Stimulated activated CD8-positive, alpha-beta memory T cell treated with anti-CD3 and anti-CD28 coated beads, Interleukin-4, amount 100 ng/mL, for 4 hours (primary cell): ENCODE measurements at places on chromosomes 4 and X.

DNA sequence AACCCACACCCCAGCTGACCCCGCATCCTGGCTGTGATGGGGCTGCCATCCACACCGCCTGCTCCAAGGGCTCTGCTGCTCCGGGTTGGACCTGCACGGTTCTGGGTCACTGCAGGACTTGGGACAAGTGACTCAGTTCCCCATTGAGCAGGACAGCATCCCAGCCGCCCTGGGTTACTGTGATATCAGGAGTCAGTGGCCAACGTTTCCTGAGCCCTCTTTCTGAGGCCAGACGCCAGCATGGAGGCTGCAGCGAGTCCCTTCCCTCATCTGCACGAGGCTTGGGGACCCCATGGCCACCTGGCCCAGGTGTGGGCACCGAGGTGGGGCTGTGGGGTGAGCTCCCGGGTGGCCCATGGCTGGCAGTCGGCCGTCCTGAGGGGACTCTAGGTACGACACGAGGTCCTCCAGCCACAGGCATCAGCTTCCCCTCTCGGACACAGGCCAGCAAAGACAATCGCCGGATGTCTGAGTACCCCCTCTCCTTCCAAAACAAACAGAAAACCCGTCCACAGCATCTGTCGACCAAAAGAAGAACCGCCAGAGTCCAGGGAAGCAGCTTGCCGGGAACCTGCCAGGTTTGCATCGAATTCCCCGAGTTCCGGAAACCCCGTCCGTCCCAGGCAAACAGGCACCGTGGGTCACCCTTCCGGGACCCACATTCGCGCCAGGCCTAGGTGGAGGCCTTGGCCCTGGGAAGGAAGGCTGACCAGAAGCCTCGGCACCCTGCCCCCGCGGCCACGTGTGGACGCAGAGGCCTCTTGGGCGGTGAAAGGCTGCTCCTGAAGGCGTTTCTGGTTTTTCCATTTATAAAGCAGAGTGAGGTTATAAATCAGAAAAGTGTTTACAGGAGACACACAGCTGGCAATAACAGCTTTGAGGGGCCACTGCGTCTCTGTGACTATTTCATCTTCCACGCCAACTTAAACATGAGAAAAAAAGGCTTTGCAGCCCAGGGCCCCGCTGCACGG is 136.0 kb downstream of the FAM53A start:
- DNase-seq = no peak

- DNase-seq = no peak
Observed at GRCh38 chrX:109812236-109812635, 79.2 kb upstream of the ACSL4 start.

GRCh38 chr4:56004235-56004634 is 55.5 kb downstream of the CEP135 start:
- no peak for DNase-seq

- no peak for DNase-seq
Observed at GRCh38 chr4:24568425-24568824, 15.9 kb downstream of the DHX15 start.

GRCh38 chrX:38675856-38676255 is 114.5 kb downstream of the TSPAN7 start:
- DNase-seq = no peak

- DNase-seq = no peak
Observed at GRCh38 chr4:123343400-123344041, 53.1 kb upstream of the SPRY1 start.

DNA sequence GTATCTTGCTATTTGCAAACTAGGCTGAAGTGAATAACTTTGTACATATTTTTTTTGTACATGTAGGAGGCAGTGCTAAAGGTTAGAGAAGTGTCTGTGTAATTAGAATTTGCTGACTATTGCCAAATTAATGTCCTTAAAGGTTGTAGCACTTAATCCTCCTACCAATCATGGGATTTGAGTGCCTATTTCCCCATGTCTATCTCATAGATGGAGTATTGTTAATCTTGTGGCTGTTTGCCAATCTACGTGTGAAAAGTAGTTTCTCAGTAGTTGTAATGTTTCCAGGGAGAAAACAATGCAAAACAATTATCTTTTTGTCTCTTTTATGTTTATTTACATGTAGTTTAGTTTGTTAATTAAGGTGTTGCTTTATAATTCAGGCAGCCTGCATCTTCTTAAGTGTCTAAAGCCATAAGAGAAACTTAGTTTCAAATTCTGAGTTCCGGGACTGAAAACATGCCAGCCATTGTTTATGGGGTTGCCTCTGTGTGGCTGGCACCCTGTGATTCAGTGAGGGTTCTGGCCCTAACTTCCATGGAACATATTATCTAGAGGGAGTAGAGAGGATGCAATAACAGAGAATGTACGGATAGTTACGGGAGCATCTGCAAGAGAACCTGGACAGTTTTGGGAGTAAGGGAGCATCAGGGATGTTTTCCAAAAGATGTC is 142.4 kb downstream of the KLHL8 start:
- DNase-seq = no peak

- no peak for DNase-seq
Observed at GRCh38 chrX:151773434-151773833, 38.9 kb downstream of the CNGA2 start.

DNA sequence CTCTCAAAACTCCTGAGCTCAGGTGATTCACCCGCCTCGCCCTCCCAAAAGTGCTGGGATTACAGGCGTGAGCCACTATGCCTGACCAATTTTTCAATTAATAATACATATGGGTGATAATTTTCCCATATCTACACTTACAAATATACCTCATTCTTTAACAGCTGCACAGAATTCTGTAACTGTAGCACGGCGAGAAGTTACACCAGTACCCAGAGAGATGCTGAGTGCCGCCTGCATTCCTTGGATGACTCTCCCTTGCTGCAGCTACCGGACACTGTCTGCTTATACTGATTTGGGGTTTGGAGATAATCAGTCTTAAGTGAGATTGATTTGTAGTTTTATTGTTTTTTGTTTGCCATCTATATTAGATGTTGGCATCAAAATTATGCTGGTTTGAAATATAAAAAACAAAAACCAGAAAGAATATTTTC is 5.8 kb downstream of the TIFA start:
- DNase-seq = no peak

- no peak for DNase-seq
Observed at GRCh38 chr4:10983268-10983667, 298.7 kb upstream of the CLNK start.

GRCh38 chrX:68203646-68204045 is 229.6 kb downstream of the OPHN1 start:
- DNase-seq = no peak

DNA sequence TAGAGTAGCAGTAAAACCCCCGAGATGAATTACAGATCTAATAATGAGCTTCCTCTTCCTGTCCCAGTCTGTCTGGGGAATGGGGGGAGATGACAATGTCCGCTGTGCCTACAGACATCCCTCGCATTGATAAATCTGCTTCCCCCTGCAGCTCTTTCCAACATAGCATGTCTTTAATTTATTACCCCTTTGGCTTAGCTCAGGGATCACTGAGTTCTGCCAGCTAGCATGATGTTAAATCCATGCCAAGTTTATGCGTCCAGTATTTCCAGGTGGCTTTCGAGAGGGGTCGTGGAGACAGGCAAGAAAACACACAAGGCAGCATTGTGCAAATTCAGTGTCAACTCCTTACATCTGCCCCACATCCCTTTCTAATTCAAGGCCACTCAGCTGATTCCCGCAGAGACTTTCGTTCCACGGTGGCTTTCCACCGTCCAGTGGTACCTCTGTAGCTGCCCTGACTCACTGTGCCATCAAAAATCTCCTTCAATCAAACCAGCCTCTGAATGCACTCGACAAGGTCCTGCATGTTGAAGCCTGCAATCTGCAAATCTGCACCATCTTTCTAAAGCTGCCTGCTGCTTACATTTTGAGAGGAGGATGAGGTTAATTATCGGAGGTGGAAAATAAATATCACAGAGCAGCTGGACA is 75.1 kb downstream of the MXRA5 start:
- no peak for DNase-seq

- DNase-seq = no peak
Observed at GRCh38 chr4:101813604-101814003, 23.1 kb downstream of the BANK1 start.

- no peak for DNase-seq
Observed at GRCh38 chr4:152316969-152317368, 218.9 kb downstream of the FBXW7 start.

DNA sequence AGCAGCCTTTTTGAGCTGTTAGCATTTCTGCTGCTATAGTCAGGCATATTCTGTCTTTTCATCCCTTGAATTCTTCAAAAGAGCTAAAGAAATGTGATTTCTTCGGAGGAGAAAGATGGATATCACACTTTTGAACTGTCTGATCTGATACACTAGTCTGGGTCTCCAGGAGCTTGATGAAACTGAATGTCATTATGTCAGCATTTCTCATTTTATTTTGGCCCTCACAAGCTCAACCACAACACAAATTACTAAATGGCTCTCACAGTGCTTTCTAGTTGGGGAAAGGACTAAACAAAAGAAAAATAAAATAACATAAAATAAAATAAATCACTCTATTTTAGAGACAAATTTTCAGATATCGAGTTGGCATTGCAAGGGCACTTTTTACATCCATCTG is 655.3 kb upstream of the SPANXN1 start:
- no peak for DNase-seq

- DNase-seq = no peak
Observed at GRCh38 chr4:125244848-125245450, 69.8 kb upstream of the FAT4 start.

- DNase-seq = peak; percentile 44
Observed at GRCh38 chr4:56908206-56909085, 746 bp downstream of the REST start.

- no peak for DNase-seq
Observed at GRCh38 chrX:12234534-12235329, 96.5 kb downstream of the FRMPD4 start.

DNA sequence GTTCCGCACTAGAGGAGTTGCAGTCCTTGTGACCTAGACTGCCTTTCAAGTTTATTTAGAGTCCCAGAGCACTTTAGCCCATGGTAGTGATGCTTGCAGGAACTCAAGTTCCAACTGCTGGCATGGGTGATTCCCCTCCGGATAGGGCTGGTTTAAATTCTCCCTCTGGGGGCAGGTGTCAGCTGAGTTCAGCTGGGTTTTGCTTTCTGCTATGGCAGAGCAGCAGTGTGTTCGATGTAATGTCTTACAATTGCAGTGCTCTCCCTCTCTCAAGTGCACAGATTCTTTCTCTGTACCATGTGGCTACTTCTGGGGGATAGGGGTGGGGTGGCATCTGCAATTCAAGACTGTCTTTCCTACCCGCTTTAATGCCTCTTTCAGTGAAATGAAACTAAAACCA is 164.8 kb upstream of the ZIC3 start:
- no peak for DNase-seq

DNA sequence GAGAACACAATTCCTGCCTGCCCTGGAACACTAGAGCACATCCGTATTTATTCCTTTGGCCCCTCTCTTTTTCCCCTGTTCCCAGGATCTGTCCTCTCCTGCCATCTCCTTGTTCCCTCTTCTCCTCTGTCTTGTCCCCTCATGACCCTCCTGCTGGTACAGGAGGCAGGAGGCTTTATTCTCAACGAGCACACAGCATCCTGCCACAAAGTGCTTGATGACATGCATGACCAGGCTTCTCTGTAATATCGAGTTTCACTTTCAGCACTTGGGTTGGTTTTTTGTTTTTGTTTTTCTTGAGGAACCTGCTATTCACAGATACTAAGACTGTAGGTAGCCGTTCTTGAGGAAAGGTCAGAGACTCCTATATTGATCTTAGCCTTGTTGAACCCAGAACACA is 35.3 kb downstream of the NALF2 start:
- DNase-seq = no peak

- DNase-seq = no peak
Observed at GRCh38 chrX:99117011-99117410, 1293.1 kb downstream of the PCDH19 start.

DNA sequence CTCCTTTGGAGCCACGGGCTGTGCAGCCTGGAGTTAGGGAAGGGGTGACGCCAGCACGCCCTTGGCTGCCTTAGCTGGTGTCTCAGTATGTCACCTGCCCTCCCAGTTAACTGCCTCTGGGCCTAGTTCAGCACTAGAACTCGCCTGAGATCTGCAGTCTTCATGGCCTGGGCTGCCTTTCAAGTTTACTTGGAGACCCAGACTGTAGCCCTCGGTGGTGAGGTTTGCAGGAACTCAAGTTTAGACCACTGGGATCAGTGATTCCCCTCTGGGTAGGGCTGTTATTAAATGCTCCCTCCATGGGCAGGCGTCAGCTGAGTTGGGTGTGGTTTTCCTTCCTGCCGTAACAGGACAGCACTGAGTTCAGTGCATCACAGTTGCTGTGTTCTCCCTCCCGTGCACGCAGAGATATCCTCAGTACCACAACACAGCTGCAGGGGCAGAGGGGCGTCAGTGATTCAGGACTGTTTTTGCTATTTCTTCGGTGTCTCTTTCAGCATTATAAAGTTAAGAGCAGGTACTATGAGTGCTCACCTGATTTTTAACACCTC is 30.5 kb downstream of the PLAC8 start:
- no peak for DNase-seq

DNA sequence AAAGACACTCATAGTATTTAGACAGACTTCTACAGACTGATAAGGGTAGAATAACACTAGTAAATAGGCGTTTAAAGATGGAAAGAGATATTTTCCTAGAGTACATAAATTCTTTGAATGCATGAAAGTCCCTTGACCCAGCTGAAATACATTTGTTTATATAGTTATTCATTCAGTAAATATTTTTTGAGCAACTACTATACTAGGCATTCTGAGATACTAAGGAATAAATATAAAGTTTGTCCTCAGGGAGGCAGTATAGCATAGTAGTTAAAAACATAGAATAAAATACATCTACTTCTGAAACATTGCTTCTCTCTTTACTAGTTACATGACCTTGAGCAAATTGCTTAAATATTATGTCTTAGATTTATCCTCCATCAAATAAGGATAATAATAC is 27.4 kb downstream of the HMGN5 start:
- DNase-seq = no peak

- no peak for DNase-seq
Observed at GRCh38 chrX:97398030-97398551, 514.4 kb downstream of the RPA4 start.

- no peak for DNase-seq
Observed at GRCh38 chr4:80963051-80963450, 67.5 kb upstream of the BMP3 start.

DNA sequence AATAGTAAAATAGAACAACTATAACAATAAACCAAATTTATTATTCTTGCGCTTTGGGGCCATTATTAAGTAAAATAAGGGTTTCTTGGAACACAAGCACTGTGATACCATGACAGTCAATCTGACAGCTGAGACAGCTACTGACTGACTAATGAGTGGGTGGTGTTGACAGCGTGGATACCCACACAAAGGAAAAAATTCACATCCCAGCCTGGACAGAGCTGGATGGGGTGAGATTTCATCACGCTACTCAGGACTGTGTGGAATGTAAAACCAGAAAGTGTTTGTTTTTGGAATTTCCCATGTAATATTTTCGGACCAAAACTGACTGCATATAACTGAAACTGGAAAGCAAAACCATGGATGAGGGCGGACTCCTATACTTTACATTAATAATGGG is 48.8 kb downstream of the IGFBP7 start:
- DNase-seq = no peak

GRCh38 chr4:123419885-123420755 is 23.5 kb downstream of the SPRY1 start:
- no peak for DNase-seq
